Cardiac muscle cell (in vitro differentiated cells and primary cell): ENCODE measurements at places on chromosomes 7 and 10. TPM values are rescaled to one million over a fixed set of nuclear protein-coding genes. Genes with fewer than 3 reads are reported as not detected.

GRCh38 chr10:112250555-112250954 lies 32.6 kb upstream of the TECTB start:
- no peaks in the 10 kb centered on the region for H3K36me3 ChIP-seq
- H3K4me1 ChIP-seq = no peaks in the 10 kb centered on the region
- H3K27me3 ChIP-seq = no peaks in the 10 kb centered on the region
- no peak overlapping the region for H3K27ac ChIP-seq
- no peak overlapping the region for H3K4me3 ChIP-seq

- H3K27me3 ChIP-seq = no peaks in the 10 kb centered on the region
- no peak for DNase-seq
- peak overlapping the region; percentile 96 for H3K27ac ChIP-seq
- H3K4me3 ChIP-seq = no peak overlapping the region
Observed at GRCh38 chr10:35150308-35150707, 23.7 kb downstream of the CREM start.

DNA sequence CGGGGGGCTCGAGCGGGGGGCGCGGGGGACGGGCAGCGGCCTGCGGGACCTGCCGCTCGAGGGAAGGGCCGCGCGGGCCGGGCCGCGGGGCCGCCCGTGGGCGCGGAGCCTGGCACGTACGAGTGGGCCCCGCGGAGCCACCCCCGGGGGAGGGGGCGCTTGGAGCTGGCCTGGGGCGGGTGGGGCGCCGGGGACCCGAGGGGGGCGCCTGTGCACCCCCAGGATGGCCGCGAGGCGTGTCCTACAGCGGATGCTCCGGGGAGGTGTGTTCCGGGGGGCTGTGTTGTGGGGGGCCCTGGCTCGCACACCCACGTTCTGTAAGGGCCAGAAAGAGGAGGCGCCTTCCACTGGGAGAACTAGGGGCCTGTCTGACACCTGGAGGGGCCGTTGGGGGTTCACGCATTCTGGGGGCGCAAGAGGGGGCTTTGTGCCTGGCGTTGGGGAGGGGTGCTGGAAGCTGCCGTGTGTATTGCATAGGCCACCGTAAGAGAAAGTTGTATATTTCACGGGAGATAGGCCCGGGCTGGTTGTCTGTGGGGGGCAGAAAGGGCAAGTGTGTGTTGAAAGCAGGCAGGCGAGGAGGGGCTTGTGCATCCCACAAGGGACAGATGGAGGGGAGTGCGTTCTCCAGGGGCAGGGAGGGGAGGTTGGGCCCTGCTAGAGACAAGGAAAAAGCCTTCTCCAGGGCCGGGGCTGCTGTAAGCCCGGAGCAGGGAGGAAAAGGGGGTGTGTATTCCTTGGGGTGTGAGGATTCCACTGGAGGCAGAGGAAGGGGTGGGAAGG lies 663 bp downstream of the VPS37D start:
- peaks cover 7% of the 10 kb centered on the region for H3K4me1 ChIP-seq
- no peaks in the 10 kb centered on the region for H3K27me3 ChIP-seq
- no peak overlapping the region for H3K27ac ChIP-seq
- H3K36me3 ChIP-seq = no peaks in the 10 kb centered on the region
- H3K4me3 ChIP-seq = peak overlapping the region; percentile 98

- H3K27me3 ChIP-seq = no peaks in the 10 kb centered on the region
- DNase-seq = no peak
- no peaks in the 10 kb centered on the region for H3K36me3 ChIP-seq
- H3K4me3 ChIP-seq = no peak overlapping the region
- H3K4me1 ChIP-seq = peaks cover 66% of the 10 kb centered on the region
Observed at GRCh38 chr10:72329290-72330068, 25.2 kb downstream of the DNAJB12 start.

DNA sequence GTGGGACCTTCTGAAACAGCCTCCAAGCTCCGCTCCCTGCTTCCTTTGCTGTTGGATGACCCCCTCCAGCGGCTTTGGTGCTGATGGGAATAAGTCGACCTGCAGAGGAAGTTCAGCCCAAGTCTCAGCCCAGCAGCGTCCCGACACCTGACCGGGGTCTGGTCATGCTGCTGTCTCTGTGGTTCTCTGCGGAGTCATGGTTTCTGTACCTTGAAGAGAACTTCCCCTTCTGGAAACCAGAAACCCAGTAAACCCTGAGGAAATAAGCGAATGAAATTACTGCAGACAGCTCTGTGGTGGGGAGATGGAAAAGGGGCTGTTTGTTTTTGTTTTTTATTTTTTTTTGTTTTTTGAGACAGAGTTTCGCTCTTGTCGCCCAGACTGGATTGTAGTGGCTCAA lies 18.3 kb upstream of the ZNF12 start:
- peaks cover 7% of the 10 kb centered on the region for H3K27me3 ChIP-seq
- no peak for DNase-seq
- H3K4me1 ChIP-seq = peaks cover 3% of the 10 kb centered on the region
- no peak overlapping the region for H3K4me3 ChIP-seq

DNA sequence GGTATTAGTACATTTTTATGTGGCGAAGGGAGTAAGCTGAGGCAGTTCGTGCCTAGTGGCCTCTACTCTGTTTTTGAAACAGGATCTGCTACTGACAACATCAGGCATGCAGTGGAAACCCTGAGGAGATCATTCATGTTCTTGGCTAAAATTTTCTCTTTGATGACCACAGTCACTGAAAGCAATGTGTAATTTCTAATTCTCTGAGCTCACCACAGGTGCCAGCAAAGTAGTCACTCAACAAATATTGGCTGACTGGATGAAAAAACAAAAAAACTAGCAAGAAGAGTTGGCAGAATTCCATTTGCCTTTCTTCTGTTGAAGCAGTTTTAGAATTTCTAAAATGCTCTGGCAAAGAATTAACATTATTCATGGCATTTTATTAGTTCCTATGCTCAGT lies 176.5 kb upstream of the KCTD7 start:
- H3K27me3 ChIP-seq = no peaks in the 10 kb centered on the region
- H3K36me3 ChIP-seq = no peaks in the 10 kb centered on the region
- no peaks in the 10 kb centered on the region for H3K4me1 ChIP-seq
- H3K27ac ChIP-seq = no peak overlapping the region
- DNase-seq = no peak

The CHAT gene
- not detected in 2 replicates for total RNA-seq

The PTPN20 gene
- 0.42 and 0.46 TPM in 2 replicates for total RNA-seq

The DPCD gene
- total RNA-seq = 120 and 257 TPM in 2 replicates
